ENCODE measurements at places on chromosomes 7 and 10. TPM values are rescaled to one million over a fixed set of nuclear protein-coding genes. Genes with fewer than 3 reads are reported as not detected.

The SFTPA1 gene
- total RNA-seq = not detected

The CALML5 gene
- total RNA-seq = not detected

The MYPN gene
- total RNA-seq = 14.4 TPM

The MBL2 gene
- not detected for total RNA-seq

The HERC4 gene
- 497 TPM for total RNA-seq

The AS3MT gene
- total RNA-seq = 12.2 TPM

The CRYGN gene
- 0.78 TPM for total RNA-seq

The CLCN1 gene
- total RNA-seq = not detected

All from articular chondrocyte of knee joint (primary cell).